ENCODE measurements at places on chromosomes 5 and 9.

- DNase-seq = no peak
These were observed 16.3 kb downstream of the LRSAM1 start for GRCh38 chr9:127467621-127468020.

- DNase-seq = no peak
These were observed 332 bp downstream of the SGCD start for GRCh38 chr5:156327296-156327695.

DNA sequence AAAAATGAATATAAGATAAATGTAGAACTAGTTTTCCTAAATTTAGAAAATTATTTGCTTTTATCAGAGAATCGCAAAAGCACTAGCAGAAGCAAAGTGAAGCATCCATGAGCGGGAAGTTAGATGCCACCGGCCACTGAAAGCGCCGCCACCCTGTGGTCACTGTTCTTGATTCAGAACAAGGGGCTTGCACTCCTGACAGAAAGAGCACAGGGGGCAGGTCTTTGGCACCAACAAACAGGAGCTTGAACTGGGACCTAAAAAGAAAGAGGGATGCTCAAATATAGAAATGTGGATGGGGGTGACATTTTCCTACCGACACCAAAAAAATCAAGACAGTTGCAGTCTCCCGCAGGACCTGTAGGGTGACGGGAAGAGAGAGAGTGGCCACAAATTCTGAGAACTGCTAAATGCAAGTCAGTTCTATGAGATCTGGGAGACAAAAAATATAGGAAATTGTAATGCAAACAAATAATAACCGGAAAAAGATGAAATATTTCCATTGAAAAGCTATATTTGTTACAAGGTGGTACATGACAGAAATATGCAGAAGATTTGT lies 144.3 kb downstream of the CDH12 start:
- no peak for DNase-seq

DNA sequence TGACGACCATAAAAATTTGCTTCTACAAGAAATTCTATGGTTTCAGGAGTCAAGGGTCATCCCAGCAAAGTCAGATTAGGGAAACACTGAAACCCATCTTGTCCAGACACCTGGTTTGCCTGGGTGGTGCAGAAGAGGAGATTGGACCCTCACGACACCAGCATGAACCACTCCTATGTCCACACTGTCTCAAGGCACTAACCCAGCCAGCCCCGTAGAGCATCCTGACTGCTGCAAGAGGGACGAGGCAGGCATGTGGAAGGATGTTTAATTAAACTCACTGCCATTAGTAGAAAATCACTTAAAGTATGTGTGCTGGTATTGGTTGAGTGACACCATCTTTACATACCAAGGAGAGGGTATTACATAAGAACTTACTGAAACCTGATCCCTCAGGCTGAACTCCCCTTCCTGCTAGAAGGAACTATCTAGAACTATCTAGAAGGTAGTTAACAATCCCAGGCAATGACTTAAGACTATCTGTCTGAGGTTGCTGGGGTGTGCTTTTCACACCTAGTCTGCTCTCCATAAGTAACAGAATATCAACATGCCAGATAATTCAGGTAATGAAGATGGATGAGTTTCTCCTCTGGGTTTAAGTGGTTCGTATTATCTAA lies 93.6 kb downstream of the SEMA6A start:
- no peak for DNase-seq

GRCh38 chr5:123472150-123472924 lies 39.6 kb upstream of the CSNK1G3 start:
- DNase-seq = no peak

DNA sequence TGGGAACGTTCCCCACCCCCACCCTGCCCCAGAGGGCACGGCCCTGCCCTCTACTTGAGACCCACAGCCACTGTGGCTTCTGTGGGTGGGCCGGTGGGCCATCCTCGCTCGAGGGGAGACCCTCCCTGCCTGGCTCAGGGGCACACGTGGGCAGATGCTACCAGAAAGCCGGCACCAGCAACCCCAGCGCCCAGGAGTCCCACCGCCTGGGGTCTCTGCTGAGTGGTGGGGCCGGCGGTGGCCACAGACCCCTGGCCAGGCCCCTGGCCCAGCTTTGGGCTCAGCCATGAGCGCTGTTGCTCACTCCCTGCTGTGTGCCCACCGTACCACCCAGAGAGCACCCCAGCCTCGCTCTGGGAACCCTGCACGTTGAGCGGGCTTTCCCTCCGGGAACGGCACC lies 16.5 kb upstream of the NRARP start:
- DNase-seq = no peak

- DNase-seq = no peak
These were observed 575.0 kb downstream of the CHSY3 start for GRCh38 chr5:130479045-130479804.

- no peak for DNase-seq
These were observed 3.5 kb upstream of the WDR38 start for GRCh38 chr9:124849801-124850200.

DNA sequence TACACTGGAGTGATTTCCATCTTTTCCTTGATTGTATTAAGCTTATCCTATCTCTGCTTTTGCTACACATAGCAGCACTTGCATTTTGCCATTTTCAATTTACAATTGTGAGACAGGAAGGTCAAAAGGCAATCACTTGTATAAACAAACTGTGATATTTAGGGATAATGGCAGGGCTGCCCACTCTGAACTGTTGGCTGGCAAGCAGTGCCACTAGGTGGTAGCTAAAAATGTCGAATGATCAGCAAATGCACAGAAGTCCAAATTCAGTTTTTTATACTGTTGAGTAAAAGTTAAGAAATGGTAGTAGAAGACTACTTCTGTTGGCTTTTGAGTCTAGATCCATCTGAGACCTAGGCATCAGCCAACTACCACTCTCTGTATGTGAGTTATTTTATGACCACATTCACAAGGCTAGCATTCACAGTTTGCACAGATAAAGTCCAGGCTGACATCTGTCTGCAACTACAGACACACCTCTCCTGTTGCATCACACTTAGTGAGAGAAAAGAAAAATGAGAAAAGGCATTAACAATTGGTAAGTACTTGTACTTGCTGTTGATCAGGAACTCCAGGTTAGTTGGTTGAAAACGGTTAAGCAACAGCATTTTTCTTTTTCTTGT lies 108.8 kb upstream of the ASTN2 start:
- no peak for DNase-seq

- DNase-seq = no peak
These were observed 18.9 kb upstream of the NTNG2 start for GRCh38 chr9:132142924-132143323.

GRCh38 chr5:53123702-53124101 lies 14.1 kb upstream of the MOCS2 start:
- no peak for DNase-seq

DNA sequence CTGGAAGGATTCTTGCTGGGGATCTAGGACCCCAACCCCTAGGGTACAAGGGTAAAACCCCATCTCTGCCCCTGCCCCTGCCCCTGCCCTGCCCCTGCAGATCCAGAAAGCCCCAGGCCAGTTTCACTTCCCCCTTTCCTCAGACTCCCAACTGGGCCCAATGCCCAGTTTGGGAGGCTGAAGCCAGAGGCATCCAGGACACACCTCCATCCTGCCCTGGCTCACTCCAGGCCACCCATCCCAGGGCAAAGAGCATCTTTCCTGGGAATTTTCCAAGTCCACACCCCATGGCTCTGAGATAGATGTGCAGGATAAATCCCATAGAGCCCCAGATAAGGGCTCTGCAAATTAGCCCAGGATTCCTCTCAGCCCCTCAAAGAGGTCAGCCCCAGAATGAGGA lies 17.4 kb downstream of the CNTFR start:
- peak; percentile 38 for DNase-seq

DNA sequence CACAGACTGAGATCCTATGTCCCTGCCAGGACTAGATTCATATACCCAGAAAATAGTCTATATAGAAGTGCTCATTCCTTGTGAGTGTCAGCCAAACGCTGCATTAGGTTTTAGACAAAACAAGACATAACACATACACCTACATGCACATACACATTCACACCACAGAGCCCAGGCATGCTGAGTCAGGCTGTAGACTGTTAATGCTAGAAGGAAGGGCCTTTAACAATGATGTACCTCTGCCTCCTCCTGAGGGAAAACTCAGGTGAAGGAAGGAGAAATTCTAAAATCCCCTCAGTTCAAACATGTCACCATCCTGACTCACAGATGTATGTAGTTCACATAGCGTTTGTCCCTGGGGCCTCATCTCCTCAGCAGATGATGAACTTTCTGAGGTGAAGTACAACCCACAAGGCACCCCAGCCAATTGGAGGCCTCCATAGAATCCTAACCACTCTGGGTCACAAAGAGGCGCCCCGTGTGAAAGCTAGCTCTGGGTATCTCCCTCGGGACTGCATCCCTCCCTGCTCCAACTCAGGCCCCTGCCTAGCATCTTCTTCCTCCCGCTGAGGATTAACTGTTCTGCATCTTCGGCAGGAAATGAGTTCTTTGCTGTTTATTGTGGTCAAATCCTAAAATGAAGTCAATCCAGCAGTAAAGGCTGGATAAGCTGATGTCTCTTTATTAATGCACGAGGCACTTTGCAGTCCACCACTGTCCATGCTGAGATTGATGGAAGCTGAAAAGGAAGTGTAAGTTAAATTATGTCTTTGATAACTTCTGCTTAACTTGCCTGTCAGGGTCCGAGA lies 40.8 kb upstream of the FSTL4 start:
- DNase-seq = no peak

- DNase-seq = peak; percentile 32
These were observed 6.4 kb downstream of the NDUFS6 start for GRCh38 chr5:1807451-1808185.

Measured in inflammatory macrophage treated with lipopolysaccharide for 4 hours (primary cell).